ENCODE measurements at places on chromosomes 1 and 21.
A peak's percentile ranks its signal among the peaks of the same experiment; 100 is the strongest.

DNA sequence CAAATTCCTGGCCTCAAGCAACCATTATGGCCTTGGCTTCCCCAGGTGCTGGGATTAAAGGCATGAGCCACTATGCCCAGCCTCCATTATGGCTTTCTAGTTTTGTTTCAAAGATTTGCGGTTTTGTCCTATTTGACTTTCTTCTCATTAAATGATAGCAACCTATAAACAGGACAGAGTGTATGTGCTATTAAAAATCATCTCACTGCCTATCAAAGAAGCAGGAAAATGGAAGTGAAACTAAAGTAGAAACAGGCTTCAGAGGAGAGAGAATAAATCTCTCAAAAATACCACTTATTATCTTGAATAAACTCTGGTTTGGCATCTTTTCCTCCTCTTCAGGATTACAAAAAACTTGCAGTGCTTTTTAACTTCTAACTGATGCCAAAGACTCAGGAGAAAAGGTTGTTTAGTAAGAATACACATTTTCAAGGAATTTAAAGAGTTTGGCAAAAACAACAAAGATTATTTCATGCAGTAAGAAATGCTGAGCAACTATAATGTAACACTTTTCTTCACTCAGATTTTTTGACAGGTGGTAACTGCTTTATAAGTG is 28.7 kb downstream of the ACBD3 start:
- no peak for DNase-seq

DNA sequence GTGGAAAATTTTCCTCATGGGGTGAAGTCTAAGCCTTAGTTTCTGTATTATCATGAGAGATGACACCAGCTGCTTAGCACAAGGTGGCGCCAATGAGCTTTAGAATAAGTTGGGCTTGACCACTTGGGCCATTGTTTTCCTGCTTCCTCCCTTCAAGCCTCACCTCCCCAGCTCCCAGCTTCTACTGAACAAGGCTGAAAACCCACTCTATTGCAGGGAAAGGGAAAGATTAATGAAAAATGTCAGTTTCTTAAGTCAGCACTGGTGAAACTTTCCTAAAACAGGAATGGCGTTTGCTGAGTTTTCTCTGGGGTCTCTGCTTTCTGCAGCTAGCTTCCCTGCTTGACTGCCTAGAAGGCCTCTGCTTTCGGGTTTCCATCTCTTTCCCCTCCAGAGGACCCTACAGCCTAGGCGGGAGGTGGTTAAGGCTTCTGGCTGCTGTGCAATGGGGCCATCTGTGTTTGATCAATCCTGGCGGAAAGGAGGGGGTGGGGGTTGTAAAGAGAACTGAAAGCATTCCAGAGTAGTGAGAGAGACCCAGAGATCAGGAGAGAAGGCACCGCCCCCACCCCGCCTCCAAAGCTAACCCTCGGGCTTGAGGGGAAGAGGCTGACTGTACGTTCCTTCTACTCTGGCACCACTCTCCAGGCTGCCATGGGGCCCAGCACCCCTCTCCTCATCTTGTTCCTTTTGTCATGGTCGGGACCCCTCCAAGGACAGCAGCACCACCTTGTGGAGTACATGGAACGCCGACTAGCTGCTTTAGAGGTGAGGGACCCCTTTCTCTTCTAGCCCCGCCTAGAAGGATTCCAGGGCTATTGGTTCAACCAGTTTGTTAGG is at the start of gene OLFML3:
Gene OLFML3, plus strand, starts transcription at position 612 of the 840 bp plus-strand sequence. Its CDS starts 43 bp downstream, at position 655.
- peak; percentile 74 for DNase-seq

DNA sequence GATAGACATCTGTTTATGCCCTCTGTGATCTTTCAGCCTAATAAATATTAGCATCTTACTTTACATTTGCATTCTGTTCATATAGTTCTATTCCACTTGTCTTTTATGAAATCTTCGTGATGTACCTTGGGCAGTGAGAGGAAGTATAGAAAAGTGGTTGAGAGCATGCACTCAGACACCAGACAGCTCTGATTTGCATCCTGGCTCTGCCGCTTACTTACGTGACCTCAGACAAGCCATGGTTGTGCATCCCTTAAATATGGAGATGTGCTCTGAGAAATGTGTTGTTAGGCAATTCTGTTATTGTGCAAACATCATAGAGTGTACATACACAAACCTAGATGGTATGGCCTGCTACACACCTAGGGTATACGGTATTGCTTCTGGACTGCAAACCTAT is 22.9 kb downstream of the OVGP1 start:
- DNase-seq = no peak

- DNase-seq = no peak
Observed at GRCh38 chr1:187413405-187414169, 584.8 kb downstream of the PLA2G4A start.

- DNase-seq = no peak
Observed at GRCh38 chr1:93532780-93533378, 85.0 kb downstream of the FNBP1L start.

DNA sequence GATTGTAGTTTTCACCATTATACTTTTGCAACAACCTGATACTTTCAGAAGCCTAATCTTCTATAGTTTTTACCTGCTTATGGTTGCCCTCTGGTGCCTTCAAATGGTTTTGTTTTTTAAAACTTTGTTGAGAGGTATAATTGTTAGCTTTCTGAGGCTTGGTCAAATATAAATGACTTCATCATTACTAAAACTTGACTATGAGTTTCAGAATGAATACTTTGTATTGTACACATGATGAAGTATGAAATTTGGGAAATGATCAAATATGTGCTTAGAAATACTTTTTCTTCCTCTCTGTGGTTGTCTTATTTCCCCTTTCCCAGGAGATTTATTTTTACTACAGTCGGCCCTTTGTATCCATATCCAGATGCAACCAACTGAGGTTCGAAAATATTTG is 151.8 kb upstream of the B3GALT2 start:
- no peak for DNase-seq

DNA sequence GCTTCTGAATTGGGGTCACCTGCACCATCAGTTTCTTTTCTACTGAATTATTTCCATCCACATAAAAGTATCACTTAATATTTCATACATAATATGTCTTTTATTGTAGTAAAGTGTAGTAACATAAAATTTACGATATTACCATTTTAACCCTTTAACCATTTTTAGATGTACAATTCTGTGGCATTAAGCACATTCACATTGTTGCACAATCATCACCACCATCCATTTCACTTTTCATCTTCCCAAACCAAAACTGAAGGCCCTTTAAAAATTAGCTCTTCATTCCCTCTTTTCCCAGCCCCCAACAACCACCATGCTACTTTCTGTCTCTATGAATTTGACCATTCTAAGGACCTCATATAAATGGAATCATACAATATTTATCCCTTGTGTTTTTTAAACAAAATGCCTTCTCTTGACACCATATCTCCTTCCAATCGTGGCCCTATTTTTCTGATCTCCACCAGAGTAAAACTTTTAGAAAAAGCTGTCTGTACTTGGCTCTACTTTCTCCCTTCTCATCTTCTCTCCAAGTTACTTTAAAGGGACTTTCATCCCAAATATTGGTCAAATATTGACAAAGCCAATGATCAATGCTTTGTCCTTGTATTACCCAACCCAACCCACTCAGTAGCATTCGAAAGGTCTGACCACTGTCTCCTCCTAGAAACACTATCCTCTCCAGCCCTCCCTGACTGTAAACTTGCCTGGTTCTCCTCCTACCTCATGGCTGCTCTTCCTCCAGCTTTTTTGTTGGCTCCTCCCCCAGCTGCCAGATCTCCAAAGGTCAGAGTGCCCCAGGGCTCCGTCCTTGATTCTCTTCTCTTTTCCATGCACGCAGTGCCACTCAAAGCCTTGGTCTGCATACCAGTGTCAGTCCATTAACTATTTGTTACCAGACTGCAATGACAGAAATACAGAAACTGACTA is 44.7 kb downstream of the SLC30A10 start:
- peak; percentile 13 for DNase-seq

All from HEK293T (cell line).